Caco-2 (cell line): ENCODE measurements at places on chromosomes 6 and 20.

DNA sequence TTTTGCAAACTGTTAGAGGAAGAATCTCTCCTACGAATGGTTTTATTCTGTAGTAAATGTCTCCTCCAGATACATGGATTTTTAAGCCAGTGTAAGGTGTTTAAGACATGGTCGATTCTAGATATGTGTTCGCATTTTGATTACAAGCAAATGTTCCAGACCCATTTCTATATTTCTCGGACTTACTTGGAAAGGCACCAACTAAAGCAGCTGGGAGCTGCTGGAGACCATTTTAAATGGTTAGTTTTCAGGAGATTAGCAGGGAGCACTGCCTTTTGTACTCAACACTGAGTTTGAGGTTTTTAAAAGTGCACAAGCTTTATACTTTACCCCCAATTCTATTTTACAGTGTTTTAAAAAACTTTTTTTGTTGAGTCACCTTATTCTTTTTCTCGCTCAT, 857.0 kb downstream of the KIF16B start:
- no peak overlapping the region for H3K27ac ChIP-seq
- H3K27me3 ChIP-seq: no peaks in the 10 kb centered on the region
- peaks cover 5% of the 10 kb centered on the region; the same call in 1 of the 2 replicates for H3K4me1 ChIP-seq
- H3K4me3 ChIP-seq: no peak overlapping the region
- DNase-seq: no peak

DNA sequence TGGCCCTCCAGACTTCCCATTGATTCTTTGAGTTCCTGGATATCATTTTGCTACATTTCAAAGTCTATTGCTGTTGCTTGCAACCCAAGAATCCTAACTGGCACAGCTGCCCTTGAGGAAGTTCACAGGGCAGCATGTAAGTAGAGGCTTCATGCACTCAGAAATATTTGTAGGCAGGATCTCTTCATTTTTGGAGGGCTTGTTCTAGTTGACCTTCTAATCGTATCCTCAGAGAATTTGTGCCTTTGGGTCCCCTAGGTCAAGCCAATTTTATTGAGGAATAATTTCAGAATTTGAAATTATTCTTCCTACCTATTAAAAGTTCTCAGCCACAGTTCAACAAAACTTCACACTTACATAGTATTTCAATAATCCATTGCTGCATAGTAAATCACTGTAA, 5.6 kb upstream of the NCOA3 start:
- H3K27me3 ChIP-seq: no peaks in the 10 kb centered on the region
- H3K4me1 ChIP-seq: peaks cover 32% of the 10 kb centered on the region
- H3K36me3 ChIP-seq: no peaks in the 10 kb centered on the region
- DNase-seq: no peak

DNA sequence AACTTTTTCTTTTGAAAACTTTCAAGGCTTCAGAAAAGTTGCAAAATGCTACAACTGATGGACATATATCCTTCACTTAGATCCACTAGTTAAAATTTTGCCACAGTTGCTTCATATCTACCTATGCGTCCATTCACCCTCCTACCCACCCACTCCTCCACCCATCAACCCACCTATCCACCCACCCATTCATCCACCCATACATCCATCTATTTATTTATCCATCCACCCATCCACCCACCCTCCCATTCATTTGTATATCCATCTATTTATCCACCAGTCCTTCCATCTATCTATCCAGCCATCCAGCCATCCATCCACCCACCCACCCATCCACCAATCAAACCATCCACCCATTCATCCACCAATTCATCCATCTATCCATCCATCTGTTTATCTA, 13.6 kb downstream of the BPIFB4 start:
- no peaks in the 10 kb centered on the region; the same call in 1 of the 2 replicates for H3K27me3 ChIP-seq
- H3K27ac ChIP-seq: no peak overlapping the region
- H3K4me1 ChIP-seq: no peaks in the 10 kb centered on the region
- DNase-seq: no peak
- H3K4me3 ChIP-seq: no peak overlapping the region

DNA sequence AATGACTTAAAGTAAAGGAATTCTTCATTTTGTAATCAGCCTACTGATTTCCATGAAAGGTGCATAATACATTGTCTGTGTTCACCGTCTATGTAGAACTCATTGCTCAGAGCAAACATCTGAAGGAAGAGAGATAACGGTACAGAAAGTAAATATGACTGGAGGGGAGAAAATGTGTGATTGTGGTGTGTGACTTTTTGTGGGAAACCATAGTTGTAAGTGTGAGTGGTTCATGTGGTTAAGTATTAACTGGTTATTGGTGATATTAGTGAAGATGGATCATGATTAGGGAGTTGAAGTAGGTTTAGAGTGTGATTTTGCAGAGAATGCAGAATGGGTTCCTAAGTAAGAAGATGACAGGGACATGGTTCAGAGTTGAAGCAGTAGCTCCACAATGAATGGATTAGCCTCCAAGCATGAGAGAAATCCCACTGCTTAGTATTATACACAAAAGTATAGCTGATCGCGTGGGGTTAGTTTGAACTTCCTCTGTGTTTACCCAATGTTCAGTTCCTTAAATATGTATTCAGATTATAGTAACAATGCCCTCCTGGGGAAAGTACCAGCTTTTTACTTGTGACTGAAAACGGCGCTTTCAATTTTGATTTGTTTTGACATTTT, 368.9 kb downstream of the UTRN start:
- H3K27ac ChIP-seq: no peak overlapping the region
- peaks cover 49% of the 10 kb centered on the region for H3K4me1 ChIP-seq
- DNase-seq: no peak

GRCh38 chr20:34965051-34965450, 9.4 kb downstream of the MYH7B start:
- DNase-seq: no peak
- no peaks in the 10 kb centered on the region for H3K4me1 ChIP-seq
- no peak overlapping the region for H3K4me3 ChIP-seq
- H3K36me3 ChIP-seq: no peaks in the 10 kb centered on the region
- H3K27ac ChIP-seq: no peak overlapping the region

DNA sequence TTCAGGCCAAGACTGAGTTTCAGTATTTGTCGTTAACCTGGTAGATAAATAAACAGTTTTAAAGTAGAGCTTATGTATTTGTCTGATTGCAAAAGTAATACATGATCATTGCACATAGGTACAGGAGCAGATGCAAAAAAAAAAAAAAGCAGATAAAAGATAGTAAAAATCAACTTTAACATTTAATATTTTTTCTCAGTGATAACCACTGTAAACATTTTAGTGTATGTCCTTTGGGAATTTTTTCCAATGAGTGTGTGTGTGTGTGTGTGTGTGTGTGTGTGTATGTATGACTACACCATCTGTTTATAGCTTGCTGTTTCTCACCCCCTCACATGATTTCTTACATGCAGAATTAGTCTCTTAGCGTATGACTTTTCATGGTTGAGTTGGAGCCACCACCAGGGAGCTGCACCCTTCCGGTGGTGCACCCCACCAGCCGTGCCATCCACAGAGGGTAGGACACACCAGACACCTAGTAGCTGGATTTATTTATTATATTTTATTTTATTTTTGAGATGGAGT, 26.3 kb downstream of the WRNIP1 start:
- no peak overlapping the region for H3K27ac ChIP-seq
- no peaks in the 10 kb centered on the region for H3K36me3 ChIP-seq
- no peak for DNase-seq
- H3K4me3 ChIP-seq: no peak overlapping the region
- H3K27me3 ChIP-seq: no peaks in the 10 kb centered on the region

DNA sequence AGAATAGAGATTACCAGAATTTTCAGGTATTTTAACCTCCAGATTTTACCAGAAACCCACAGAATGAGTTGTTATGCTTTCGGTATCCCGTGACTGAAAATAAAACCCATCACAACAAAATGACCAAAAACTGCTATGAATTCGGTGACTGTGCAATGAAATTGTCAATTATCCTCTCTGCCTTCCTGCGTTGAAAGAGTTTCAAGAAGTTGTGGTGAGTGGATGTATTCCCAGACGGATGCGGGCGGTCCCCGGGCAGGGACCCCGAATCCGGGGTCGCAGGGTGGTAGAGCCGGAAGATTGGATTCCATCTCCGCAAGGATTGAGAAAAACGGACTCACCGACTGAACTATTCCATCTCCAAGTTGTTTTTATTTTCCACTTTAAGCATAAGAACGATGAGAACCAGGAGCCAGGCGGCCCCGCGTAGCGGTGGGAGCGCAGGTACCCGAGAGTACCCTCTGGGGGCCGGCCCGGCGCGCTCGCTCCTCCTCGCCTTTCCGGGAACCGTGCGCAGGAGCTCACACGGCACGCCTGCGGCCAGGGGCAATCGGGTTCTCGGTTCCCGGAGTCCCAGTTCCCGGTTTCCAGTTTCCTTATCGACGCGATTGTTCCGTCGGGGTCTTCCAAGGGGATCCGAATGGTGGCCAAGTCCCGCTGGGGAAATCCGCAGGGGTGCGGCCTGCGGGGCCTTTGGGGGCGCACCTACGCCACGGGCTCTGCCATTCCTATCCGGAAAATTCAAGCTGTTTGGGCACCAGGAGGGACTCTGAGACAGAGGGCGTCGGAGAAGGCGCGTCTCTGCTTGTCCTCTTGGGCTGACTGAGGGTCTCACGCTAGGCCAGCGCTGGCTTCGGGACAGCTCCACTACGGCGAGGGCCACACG, 104.9 kb upstream of the PRDM1 start:
- H3K36me3 ChIP-seq: no peaks in the 10 kb centered on the region
- no peaks in the 10 kb centered on the region for H3K27me3 ChIP-seq
- H3K4me1 ChIP-seq: peaks cover 8% of the 10 kb centered on the region
- H3K4me3 ChIP-seq: no peak overlapping the region
- DNase-seq: no peak

GRCh38 chr6:144931172-144932035, 646.3 kb downstream of the UTRN start:
- H3K27me3 ChIP-seq: no peaks in the 10 kb centered on the region
- no peak overlapping the region for H3K4me3 ChIP-seq
- no peak overlapping the region for H3K27ac ChIP-seq
- no peaks in the 10 kb centered on the region for H3K36me3 ChIP-seq
- H3K4me1 ChIP-seq: no peaks in the 10 kb centered on the region

DNA sequence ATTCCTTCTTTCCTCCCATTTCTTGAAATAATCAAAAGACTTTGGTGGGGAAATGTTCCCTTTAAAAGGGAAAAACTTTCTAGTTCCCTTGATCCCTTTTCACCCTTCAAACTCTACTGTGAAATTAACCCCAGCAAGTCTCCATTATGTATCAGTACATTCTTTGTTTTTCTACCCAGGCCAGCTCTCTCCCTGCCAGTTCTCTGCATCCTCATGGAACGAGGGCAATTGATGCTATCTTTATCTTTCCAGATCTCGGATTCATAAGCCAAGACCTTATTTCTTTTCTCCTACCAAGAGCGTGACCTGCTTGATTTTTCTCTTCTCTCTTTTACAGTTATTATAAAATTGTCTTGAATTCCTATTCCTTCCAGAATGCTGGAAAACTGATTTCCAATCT, 75.8 kb downstream of the ADGRB3 start:
- DNase-seq: no peak
- no peaks in the 10 kb centered on the region for H3K36me3 ChIP-seq
- H3K4me3 ChIP-seq: no peak overlapping the region
- no peaks in the 10 kb centered on the region for H3K4me1 ChIP-seq
- H3K27me3 ChIP-seq: no peaks in the 10 kb centered on the region

DNA sequence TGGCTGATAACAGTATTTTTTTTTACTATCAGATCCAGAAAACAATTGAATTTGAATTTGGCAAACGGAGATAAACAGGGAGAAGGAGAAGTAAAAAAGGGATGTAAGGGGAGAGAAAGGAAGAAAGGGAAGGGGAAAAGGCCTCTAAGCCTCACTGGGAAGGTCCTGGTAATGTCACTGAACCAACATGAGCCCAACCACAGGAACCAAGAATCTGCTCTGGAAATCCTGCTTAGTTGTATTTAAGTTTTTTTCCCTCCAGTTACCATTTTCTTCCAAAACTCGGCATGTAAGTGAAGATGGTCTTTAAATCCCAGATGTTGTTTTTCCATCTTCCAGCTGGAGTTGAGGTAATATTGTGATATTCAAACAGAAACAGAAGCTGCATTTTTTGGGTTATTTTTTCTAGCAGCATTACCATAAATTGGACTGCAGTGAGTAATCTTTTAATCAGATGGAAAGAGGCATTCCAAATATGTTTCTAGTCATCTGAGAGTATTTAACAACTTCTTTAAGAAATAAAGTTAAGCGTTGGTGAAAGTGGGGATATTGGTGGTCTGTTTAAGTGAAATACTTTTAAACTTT, 91.1 kb downstream of the TXNDC5 start:
- H3K4me1 ChIP-seq: no peaks in the 10 kb centered on the region
- H3K27me3 ChIP-seq: no peaks in the 10 kb centered on the region
- H3K4me3 ChIP-seq: no peak overlapping the region
- no peak for DNase-seq
- H3K27ac ChIP-seq: no peak overlapping the region

GRCh38 chr6:73803562-73804241, 107.7 kb downstream of the CD109 start:
- H3K4me3 ChIP-seq: no peak overlapping the region
- no peaks in the 10 kb centered on the region for H3K4me1 ChIP-seq
- no peak overlapping the region for H3K27ac ChIP-seq
- peak; percentile 29 for DNase-seq

DNA sequence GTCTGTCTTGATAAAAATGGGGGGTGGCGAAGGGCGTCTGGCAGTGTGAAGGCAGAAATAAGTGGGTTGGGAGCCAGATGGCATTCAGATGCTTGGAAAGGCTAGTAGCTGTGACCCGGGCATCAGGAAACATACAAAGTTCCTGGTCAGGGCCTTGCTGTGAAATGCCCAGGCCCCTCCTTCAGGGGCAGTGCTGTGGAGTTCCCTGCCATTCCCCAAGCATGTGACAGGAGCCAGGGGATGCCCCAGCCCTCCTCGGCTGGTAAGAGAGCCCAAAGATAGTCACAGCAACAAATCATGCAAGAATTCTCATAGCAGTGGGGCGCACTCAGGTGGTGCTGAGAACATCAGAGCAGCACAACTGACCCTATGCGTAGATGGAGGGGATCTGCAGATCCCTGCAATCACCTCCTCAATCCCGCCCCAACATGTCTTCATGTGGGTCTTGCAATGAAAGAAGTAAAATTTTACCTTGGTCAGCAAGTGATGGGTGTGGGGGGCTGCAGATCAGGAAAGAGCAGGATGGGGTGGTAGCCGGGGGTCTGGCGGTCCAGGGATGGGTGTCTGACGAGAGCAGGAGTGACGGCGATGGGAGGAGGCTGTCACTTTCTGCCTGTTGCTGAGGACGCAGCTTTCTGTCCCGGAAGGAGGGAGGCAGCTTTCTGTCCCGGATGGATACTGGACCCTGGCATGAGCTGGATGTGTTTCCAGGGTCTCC, 39.5 kb downstream of the SLC22A1 start:
- no peak for DNase-seq
- H3K4me3 ChIP-seq: no peak overlapping the region
- peak overlapping the region; percentile 47 for H3K27ac ChIP-seq
- peaks cover 6% of the 10 kb centered on the region for H3K4me1 ChIP-seq
- H3K27me3 ChIP-seq: no peaks in the 10 kb centered on the region

DNA sequence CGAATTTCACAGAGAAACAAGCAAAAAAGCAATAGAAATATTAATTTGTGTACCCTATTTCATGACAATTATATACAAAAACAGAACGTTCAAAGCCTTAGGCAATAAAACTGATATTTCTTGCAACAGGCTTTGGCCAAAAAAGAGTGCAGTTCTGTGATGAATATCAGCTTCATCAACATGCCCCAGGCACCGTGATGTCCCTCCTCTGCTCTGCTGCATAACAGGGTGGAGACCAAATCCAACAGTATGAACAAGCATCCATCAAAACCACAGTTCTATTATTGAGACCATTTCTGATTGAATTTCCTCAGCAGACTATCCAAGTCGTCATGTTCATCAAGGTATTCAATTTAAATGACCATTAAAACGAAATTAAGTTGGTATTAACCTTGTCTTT, 722.6 kb upstream of the NRSN1 start:
- no peak overlapping the region for H3K4me3 ChIP-seq
- no peaks in the 10 kb centered on the region for H3K36me3 ChIP-seq
- no peak overlapping the region for H3K27ac ChIP-seq
- no peaks in the 10 kb centered on the region for H3K4me1 ChIP-seq
- no peak for DNase-seq
